ENCODE measurements at places on chromosomes 5 and 9.

- peak; percentile 51 for DNase-seq
These were observed 32.0 kb upstream of the ADAM19 start for GRCh38 chr5:157607371-157608161.

- DNase-seq = no peak
These were observed 8.4 kb upstream of the UGT3A1 start for GRCh38 chr5:35999547-35999946.

GRCh38 chr9:91958174-91958573, 8.1 kb upstream of the ROR2 start:
- DNase-seq = no peak

DNA sequence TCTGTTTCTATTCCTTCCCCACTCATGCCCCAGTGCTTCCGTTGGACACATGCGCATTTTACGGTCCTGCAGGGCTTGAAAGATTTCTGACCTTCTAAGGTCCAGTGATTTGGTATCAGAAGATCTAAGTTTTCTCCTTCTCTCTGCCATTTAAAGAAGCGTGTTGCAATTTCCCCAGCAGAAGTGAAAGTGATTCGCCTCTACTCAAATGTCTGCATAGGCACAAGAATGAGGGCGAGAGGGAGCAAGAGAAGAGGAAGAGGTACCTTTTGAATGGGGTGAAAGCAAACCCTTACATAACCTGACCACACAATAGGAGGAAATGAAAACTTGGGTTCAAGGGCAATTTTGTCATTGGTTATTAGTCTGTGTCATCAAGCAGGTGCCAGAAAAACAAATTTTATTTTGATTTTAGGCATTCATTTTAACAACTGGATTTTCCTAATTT, 31.7 kb upstream of the NR3C1 start:
- peak; percentile 19 for DNase-seq

DNA sequence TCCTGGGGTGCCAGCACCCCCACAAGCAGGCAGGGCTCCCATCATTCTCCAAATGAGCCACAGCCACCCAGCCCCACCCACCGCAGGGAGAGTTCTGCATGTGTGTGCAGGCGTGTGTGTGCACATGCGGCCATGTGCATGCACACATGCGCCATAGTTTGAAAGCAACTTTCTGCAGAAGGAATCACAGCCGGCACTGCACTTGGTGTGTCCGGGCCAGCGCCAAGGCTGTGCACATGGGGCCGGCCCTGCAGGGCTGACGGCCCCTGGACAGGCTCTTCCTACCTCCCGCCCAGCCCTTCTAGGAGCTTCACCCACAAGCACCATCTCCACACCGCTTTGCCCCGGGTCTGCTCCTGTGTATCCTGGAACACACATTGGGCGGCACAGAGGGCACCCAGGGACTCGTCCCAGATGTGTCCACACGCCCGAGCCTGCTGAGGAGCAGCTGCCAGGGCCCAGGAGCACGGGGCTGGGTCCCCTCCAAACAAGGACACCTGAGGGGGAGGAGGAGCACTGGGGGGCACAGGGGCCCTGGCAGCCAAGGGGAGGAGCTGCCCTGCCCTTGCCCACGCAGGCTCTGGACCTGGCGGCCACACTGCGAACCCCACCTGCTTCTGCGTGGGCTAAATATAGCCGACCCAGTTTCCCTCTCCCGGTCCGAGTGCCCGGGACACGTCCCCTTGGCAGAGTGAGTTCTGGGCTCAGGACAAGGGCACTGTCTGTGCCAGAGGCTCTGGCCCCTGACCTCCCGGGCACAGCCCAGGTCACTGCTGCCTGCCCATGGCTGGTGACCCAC, 19.1 kb downstream of the TPPP start:
- no peak for DNase-seq
